GF-D8 (cell line): ENCODE measurements at places on chromosomes 5 and 9.

DNA sequence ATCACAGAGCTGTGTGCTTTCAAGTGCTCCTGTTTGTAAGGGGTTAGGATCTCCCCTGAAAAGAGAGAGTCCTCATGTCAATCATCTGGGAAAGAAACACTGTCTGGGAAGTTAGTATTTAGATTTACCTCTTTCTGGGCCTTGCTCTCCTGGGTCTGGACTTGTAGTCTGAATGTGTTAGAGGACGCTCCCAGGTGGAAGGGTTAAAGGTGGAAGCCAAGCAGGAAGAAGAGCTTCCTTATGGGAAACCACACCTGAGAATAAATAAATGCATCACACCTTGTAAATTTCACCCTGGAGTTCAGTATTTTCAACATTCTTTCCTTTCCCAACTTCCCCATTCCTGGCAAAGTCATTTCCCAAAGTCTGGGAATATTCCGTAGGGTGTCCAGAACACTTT lies 1.3 kb downstream of the PLGRKT start:
- no peak for DNase-seq

- DNase-seq, result no peak
Observed at GRCh38 chr5:83095957-83096539, 18.7 kb downstream of the XRCC4 start.

GRCh38 chr5:29252390-29252789 lies 1941.1 kb upstream of the CDH6 start:
- DNase-seq, result no peak

GRCh38 chr5:143340891-143341685 lies 62.4 kb downstream of the NR3C1 start:
- DNase-seq, result no peak

DNA sequence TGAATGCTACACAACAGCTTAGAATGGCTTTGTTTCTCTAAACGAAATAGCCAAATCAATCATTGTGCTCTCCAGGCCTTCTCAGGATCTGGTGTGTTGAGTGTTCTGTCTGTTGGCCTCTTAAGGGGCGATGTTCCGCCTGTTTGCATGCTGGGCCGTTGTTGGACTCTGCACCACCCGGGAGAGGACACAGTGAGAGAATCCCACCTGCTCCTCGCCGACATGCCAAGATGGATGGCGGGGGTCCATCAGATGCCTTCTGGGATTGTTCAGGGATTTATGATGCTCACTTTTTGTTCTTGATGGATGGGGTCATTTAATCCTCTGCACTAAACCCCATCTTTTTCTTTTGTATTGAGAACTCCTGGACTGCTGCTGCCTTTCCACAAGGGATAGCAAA lies 159.9 kb downstream of the NTRK2 start:
- no peak for DNase-seq

- no peak for DNase-seq
Observed at GRCh38 chr9:8686516-8686915, 886.9 kb upstream of the DMAC1 start.

- DNase-seq, result no peak
Observed at GRCh38 chr5:151491062-151491461, 43.7 kb downstream of the SLC36A1 start.

DNA sequence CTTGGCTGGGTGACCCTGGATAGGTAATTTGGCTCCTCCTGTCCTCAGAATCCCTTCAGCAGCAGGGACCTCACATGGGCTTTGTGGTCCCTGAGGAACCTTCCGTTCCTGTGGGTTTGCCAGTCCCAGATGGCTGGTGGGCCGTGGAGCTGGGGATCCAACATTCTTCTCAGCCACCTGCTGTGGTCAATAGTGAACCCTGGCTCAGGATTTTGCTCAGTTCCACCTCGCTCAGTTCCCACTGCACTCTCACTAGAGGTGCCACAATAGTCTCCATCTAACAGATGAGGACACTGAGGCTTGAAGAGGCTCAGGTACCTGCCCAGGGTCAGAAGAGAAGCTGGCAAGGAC lies 17.1 kb upstream of the SPOUT1 start:
- DNase-seq, result no peak

DNA sequence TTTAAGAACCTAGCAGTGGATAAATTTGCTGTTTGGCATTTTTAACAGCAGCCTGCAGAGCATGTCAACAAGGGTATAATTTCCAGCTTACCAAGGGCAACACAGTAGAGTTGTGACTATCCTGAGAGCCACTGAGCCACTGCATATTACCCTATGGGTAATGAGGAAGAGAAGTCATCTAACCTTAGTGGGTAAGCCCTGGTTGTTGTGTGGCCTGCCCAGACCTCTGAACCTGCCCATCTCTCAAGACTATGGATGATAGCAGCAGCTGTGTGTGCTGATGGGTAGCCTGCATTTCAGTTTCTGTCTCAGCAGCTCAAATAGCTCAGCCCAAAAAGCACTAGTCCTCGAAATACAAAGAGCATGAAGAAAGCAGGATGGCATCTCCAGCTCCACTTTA lies 56.1 kb upstream of the PIP5K1B start:
- no peak for DNase-seq

GRCh38 chr9:18459962-18460584 lies 13.9 kb upstream of the ADAMTSL1 start:
- DNase-seq, result no peak

GRCh38 chr9:112831969-112832368 lies 58.7 kb downstream of the SLC46A2 start:
- DNase-seq, result no peak

DNA sequence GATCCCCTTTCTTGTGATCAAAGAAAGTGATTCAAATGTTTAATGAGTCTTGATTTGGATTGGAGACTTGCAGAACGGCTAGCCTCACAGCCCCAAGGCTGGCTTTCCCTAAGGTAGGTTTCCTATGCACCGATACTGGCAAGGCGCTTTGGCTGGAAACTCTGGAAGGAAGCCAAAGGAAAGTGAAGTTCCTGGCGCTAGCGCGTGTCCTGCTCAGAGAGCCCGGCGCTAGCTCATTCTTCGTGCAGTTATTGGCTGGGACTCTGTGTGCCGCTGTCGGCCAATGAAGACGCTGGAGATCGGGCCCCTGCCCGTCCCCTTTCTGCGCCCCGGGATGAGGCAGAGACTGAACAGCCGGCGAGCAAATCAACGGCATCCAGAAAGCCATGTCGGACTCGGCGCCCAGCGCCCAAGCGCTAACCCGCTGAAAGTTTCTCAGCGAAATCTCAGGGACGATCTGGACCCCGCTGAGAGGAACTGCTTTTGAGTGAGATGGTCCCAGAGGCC lies at the start of gene PCDHGC3:
TSS of gene PCDHGC3 (plus strand) at position 342 of the 507 bp plus-strand sequence. CDS start at position 493, 151 bp downstream.
- DNase-seq, result no peak

DNA sequence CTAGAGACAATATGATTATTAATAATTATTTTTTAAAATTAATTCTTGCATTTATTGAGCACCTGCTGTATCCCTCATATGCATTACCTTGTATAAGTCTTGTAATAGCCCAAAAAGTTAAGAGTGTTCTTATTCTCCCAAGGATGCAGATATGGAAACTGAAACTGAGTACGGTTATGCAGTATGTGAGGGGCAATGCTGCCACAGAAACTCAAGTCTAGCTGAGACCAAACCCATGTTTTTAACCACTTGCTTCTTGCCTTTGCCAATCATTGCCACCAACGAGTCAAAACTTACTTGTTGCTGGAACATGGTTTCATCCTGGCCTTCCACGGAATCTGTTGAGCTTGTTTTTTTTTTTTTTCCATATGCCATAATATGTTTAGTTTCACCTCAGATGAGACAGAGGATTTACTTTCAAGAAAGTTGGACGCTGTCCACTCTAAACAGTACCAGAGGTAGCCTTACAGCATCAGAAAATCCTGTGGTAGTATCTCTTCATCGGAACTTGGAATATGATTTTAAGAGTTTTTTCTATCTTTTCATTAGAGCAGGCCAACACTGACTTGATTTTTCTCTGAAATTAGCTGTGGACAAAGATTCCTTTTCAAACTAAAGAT lies 27.9 kb downstream of the DOCK8 start:
- no peak for DNase-seq

- no peak for DNase-seq
Observed at GRCh38 chr5:14745753-14746152, 81.2 kb downstream of the OTULIN start.

- DNase-seq, result no peak
Observed at GRCh38 chr5:150143350-150144245, 12.0 kb downstream of the PDGFRB start.

GRCh38 chr5:61023131-61023530 lies 78.1 kb downstream of the NDUFAF2 start:
- no peak for DNase-seq

- DNase-seq, result no peak
Observed at GRCh38 chr5:17720071-17720470, 85.8 kb downstream of the TAF11L14 start.

GRCh38 chr5:137306903-137307302 lies 192.2 kb downstream of the SPOCK1 start:
- no peak for DNase-seq

GRCh38 chr5:34571677-34572041 lies 84.5 kb upstream of the RAI14 start:
- no peak for DNase-seq

GRCh38 chr5:107539726-107540330 lies 130.9 kb downstream of the EFNA5 start:
- DNase-seq, result no peak

GRCh38 chr5:134026521-134027287 lies 21.9 kb upstream of the VDAC1 start:
- no peak for DNase-seq

DNA sequence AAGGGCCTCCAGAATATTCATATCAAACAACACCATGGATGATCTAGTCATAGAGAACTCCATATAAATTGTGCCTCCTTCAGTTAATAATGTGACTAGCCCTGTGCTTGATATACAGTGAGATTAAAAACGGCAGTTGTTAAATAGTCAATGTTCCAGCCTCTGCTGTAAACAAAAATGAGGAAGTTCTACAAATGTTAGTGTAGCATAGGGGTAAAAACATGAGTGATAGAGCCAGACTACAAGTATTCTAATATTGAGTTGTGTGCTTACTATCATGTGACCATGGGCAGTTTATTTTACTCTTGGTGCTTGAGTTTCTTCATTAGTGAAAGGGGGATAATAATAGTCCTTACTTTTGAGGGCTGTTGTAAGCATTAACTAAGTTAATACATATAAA lies 43.3 kb upstream of the SLCO6A1 start:
- DNase-seq, result no peak

- DNase-seq, result no peak
Observed at GRCh38 chr5:178992291-178992895, 2.7 kb downstream of the GRM6 start.

DNA sequence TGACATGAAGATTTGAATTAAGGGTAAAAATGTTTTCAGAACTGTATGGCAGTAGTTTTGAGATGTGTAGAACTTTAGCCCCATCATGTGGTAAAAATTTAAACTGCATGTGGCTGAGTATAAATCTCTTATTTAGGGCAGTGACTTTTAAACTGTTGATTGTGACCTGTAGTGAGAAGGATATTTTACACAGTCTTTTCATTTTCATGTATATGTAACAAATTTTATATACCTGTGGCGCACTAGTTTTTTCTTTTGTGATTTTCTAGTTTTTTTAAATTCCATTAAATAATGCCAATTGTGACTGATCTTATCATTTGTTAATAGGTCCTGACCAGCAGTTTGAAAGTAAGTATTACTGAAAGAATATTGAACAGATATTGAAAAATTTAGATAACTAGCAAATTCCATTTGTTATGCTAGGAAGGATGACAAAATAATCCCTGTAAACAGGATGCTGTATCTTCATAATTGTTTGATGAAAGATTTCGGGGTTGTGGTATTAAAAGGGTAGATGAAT lies 47.2 kb downstream of the GPBP1 start:
- no peak for DNase-seq

GRCh38 chr9:110531776-110532175 lies 47.8 kb downstream of the SVEP1 start:
- no peak for DNase-seq

DNA sequence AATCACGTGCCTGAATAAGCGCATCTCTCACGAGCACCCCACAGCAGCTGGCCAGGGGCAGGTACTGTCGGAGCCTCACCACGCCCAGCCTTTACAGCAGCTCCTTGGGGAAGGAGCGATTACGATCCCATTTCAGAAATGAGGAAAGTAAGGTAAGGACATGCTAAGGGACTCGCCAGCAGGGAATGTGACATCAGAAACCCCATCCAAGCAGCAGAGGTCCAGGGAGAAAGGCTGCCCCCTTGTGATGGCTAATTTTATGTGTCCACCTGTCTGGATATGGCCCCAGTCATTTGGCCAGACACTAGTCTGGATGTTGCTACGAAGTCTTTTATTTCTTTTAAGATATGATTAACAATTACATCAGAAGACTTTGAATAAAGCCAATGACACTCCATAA lies 77.3 kb downstream of the UBE2QL1 start:
- no peak for DNase-seq

GRCh38 chr9:130470950-130471349 lies 26.2 kb downstream of the ASS1 start:
- DNase-seq, result no peak

DNA sequence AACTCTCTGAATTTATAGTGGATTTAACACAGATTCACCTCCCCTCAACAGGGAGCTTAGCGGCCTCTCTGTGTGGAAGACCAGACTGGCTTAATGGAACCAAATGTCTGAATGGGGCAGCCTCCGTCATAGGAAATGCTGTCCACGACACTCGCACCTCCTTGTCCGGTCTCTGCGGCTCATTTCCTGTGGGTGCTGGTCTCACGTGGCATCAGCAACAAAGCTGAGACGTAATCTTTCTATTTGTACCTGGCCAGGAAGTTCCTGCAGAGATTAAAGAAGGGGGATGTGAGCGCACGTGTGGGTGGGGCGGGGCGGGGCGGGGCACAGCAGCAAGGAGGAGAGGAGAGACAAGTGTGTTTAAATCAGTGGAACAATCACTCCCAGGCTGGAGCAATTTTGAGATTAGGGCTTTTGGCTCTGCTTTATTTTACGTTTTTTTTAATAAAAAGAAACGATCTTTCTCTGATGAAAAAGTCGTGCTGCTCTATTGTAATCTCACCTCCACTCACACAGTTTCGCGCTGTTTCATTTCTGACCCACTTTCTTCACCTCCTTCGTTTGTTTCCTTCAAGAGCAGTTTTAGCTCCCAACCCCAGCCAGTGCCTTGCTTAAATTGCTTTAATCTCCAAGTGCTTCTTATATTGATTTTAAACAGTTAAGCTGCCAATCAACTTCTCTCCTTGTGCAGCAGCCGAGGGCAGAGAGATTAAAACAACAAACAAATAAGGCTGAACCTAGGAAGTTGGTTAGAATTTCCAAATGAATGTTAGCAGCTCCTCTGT lies 132.2 kb upstream of the ASTN2 start:
- DNase-seq, result no peak

GRCh38 chr5:110021251-110021650 lies 331.5 kb downstream of the MAN2A1 start:
- no peak for DNase-seq

- DNase-seq, result no peak
Observed at GRCh38 chr5:160287378-160288051, 24.8 kb downstream of the CCNJL start.
